ENCODE measurements at places on chromosomes 5 and 9.

GRCh38 chr5:110458313-110458712 is 268.2 kb downstream of the TMEM232 start:
- no peak for DNase-seq

GRCh38 chr5:66645039-66645438 is 48.8 kb downstream of the MAST4 start:
- DNase-seq: no peak

GRCh38 chr5:89297066-89297465 is 414.1 kb upstream of the MEF2C start:
- no peak for DNase-seq

DNA sequence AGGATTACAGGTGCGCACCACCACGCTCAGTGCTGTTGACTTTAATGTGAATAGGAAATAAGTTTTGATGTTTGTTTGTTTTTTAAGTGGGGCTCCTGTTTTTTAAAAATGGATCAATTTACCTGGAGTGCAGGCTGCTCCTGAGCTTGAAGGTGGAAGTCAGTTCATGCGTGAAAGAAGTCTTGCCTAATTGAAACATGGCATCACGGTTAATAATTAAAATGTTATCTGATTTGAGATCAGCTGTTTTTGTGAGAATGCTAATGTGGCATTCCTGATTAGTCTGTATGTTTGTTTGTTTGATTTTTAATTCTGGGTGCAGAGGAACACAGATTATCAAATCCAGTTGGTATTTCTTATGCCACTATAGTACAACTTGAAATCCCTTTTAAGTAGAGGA is 6.5 kb downstream of the SFXN1 start:
- no peak for DNase-seq

- DNase-seq: no peak
Observed at GRCh38 chr5:32074401-32074800, 99.7 kb downstream of the GOLPH3 start.

DNA sequence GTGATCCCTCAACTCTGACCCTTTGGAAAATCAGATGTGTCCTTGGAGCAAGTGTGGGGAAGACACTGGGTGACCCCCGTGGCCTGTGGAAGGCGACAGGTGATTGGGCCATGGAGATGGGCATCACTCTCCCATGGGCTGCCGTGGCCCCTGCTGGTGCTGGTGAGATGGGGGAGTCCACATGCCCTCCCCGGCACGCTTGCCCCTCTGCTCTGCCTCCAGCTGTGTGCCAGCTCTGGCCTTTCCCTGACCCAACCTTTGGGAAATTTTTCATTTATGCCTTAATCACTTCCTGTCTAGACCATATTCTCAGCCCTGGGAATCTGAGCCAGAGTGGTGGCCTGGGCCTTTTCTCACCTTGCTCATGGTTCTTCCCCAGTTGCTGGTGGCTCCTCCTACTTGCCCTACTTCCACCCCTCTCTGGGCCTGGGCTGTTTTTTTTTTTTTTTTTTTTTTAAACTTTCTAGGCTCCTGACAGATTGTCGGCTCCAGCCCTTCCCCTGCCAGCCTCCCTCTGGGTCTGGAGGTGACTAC is 56.6 kb downstream of the RGS3 start:
- DNase-seq: peak; percentile 61

- DNase-seq: no peak
Observed at GRCh38 chr9:34558919-34559623, 30.5 kb downstream of the CNTFR start.

DNA sequence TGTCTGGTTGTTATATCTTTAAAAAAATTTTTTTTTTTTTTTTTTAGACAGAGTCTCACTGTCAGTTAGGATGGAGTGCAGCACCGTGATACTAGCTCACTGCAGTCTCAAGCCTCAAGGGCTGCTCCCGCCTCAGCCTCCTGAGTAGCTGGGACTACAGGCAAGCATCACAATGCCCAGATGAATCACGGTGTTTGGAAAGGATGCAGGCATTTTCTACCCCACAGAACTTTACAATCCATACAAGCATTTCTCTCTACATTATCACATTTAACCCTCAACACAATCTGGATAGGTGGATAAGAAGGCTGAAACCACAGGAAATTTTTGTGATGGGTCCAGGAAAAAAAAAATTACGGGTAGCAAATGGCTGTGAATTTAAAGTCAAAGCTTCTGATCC is 5.8 kb upstream of the PCA3 start:
- no peak for DNase-seq

DNA sequence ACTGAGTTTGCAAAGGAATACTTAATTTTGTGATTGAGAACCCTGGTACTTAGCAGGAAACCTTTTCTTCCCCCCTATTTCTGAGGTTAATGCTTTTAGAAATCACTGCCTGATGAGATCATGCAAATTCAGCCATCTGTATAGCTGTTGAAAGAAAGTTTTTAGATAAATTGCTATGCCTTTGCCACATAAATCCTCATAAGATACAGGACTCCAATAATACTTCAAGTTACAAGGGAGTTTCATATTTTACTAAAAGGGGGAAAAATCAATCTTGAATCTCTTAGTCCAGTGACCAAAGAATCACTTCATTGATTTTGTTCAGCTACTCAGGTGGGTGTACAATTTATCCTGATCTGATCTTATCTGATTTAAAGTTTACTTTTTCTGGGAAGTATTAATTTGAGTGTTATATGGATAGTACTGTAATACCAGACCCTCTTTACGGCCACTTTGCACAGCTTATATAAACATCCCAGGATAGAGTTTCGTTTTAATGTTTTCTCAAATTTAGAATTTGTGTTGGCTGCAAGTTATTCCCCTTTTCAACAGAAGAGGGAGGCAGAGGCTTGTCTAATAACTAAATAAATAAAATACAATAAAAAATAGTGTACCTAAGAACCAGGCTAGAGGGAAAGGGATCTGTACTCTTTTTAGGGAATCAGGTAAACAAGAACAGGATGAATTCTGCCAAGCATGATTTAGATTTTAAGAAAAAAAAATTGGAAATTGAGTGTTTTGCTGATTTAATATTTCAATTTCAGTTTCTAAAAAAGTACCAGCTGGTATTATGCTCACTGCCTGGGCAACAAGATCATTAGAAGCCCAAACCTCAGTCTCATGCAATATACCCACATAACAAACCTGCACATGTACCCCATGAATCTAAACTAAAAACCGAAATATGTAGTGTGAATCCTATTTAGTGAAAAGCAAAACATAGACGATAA is 69.1 kb downstream of the PSAT1 start:
- no peak for DNase-seq

DNA sequence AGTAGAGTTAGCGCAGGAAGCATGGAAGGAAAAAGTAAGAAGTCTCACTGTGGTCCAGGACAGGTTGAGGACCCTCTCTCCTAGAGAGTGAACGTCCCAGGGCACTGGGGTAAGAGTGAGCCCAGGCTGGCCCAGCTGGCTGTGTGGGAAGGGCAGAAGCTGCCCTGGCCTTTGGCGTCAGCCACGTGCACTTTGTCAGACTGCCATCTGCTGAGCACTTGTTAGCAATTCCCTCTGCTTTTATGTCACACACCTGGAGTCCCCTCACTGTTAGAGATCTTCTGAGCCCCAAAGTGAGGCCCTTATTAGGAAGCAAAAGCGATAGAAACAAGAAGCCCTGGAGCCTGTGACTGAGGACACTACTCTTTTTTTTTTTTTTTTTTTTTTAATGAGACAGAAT is 79.1 kb downstream of the UGCG start:
- no peak for DNase-seq

- no peak for DNase-seq
Observed at GRCh38 chr9:135136481-135136880, 49.0 kb downstream of the OLFM1 start.

GRCh38 chr9:18500451-18500850 is 26.5 kb downstream of the ADAMTSL1 start:
- DNase-seq: no peak

GRCh38 chr9:84823421-84824271 is 154.1 kb downstream of the NTRK2 start:
- DNase-seq: no peak
